ENCODE measurements at places on chromosomes 5 and 9. TPM values are rescaled to one million over a fixed set of nuclear protein-coding genes. Genes with fewer than 3 reads are reported as not detected.

The S100Z gene
- total RNA-seq = not detected

The PHYHD1 gene
- total RNA-seq = 11.9 TPM

The ABO gene
- total RNA-seq = not detected

The HTR4 gene
- total RNA-seq = not detected

The PHF2 gene
- 12.0 TPM for total RNA-seq

The FST gene
- total RNA-seq = 57.1 TPM

The FER gene
- 13.2 TPM for total RNA-seq

The BHMT2 gene
- total RNA-seq = 1.2 TPM

The KIF12 gene
- total RNA-seq = under 0.01 TPM

The PCDHB9 gene
- 0.08 TPM for total RNA-seq

The FSD1L gene
- 1.3 TPM for total RNA-seq

The OR1J2 gene
- not detected for total RNA-seq

The ARID3C gene
- not detected for total RNA-seq

The SOHLH1 gene
- not detected for total RNA-seq

The PCDHA9 gene
- total RNA-seq = not detected

The FTMT gene
- not detected for total RNA-seq

The TMC1 gene
- total RNA-seq = not detected

The NR5A1 gene
- not detected for total RNA-seq

The EIF4E1B gene
- total RNA-seq = not detected

The PCDHB2 gene
- under 0.01 TPM for total RNA-seq

The ARHGEF37 gene
- total RNA-seq = 0.78 TPM

The GLDC gene
- 2.2 TPM for total RNA-seq

The DAB2 gene
- total RNA-seq = 23.0 TPM

The SYK gene
- 0.16 TPM for total RNA-seq

The EDIL3 gene
- 60.1 TPM for total RNA-seq

The FGF10 gene
- 40.6 TPM for total RNA-seq

The NDUFS6 gene
- 103 TPM for total RNA-seq

Measured in epithelial cell of alveolus of lung (primary cell).